Stimulated activated CD4-positive, alpha-beta T cell treated with anti-CD3 and anti-CD28 coated beads, Interleukin-1b, Interleukin-23, amount 100 ng/mL, for 1 hour (primary cell): ENCODE measurements at places on chromosomes 5 and 9.

DNA sequence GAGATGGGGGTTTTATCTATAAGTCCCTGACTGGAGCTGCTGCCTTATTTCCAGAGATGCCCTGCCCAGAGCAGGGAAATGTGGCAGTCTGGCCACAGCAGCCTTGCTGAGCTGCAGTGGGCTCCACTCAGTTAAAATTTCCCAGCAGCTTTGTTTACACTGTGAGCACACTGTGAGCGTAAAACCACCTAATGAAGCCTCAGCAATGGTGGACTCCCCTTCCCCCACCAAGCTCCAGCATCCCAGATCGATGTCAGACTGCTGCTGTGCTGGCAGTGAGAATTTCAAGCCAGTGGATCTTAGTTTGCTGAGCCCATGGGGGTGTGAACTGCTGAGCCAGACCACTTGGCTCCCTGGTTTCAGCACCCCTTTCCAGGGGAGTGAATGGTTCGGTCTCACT lies 208.7 kb upstream of the RAI14 start:
- DNase-seq: no peak

GRCh38 chr9:20620650-20621470 lies 1.4 kb downstream of the MLLT3 start:
- peak; percentile 26 for DNase-seq

GRCh38 chr9:224582-225520 lies 10.2 kb downstream of the DOCK8 start:
- no peak for DNase-seq

DNA sequence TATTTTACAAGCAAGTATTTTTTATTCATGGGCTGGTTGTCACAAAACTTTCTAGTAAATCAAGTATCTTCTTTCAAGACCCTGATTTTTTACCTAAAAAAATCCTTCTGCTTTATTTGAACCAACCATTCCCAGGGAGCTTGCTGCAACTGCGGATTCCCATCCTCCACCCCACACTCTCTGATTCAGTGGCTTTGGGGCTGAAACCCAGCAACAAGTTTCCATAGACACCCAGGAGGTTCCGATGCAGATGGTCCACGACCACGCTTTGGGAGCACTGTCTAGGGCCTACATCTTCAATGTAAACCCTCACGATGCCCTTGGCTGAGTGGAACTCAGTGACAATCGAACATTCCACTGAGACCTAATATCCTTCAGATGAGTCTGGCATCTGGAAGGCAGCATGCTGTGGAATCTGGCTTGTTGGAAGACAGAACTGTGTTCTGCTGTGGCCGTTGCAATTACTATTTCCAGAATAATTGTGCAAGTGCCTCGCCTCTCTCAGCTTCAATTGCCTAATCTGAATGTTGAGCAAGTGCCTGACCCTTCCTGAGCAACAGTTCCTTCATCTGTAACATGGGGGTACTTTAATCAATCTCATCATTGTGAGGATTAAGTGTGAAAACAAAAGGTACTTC lies 105.1 kb downstream of the INSYN2B start:
- DNase-seq: no peak

GRCh38 chr9:12878351-12878978 lies 103.6 kb downstream of the LURAP1L start:
- DNase-seq: no peak

GRCh38 chr9:14941501-14942405 lies 31.5 kb upstream of the FREM1 start:
- no peak for DNase-seq

GRCh38 chr9:116800074-116800473 lies 113.0 kb downstream of the TRIM32 start:
- DNase-seq: no peak

- no peak for DNase-seq
These were observed 44.3 kb downstream of the BICD2 start for GRCh38 chr9:92720209-92720765.

DNA sequence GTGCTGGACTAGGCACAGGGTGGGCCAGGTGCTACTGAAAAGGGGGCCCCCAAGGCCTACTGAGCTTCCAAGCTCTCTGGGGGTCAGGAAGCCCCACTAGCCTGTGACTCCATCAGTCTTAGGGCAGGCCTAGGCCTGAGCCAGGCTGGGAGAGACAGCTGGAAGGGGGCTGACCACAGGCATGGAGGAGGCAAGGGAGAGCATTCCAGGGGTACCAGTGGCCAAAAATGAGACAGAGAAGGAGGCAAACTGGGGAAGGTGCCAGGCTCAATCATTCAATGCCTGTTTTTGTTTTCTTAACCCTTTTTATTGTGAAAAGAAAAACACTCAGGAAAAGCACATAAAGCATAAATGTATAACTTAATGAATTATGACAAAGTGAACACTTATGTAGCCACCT lies 26.2 kb upstream of the TCF7 start:
- no peak for DNase-seq

- no peak for DNase-seq
These were observed 14.4 kb downstream of the CARNMT1 start for GRCh38 chr9:75013735-75014134.

DNA sequence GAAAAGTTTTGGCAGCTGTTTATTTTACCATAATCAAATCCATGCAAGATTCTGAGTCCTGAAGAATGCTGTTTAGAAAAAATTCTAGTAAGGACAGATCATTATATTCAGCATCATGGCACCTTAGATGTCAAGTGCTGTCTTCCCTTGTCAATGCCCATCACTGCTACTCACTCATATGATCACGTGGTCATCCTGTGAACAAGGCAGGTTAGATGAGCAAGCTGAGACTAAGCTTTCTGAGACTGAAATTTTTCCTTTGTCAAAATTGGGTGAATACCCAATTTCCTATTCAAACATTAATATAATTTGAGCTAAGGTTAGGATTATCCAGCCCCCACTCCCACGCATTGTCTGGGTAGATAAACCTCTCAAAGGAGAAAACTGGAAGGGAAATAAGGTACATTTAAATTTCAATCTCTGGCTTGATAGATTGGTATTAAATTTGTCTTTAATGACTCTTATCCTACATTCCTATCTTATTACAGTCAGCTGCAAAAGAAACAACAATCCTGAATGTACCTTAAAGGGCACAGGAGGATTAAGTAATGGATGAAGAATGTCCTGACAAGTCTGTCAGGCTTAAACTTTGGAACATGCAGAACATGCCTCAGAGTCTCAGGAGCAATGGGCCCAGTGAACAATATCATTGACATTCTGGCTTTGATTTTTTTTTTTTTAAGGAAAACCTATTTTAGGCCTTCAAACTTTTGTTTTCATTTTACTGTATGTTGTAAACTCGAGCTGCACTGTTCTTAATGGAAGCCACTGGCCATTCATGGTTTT lies 148.7 kb upstream of the RANBP3L start:
- no peak for DNase-seq

DNA sequence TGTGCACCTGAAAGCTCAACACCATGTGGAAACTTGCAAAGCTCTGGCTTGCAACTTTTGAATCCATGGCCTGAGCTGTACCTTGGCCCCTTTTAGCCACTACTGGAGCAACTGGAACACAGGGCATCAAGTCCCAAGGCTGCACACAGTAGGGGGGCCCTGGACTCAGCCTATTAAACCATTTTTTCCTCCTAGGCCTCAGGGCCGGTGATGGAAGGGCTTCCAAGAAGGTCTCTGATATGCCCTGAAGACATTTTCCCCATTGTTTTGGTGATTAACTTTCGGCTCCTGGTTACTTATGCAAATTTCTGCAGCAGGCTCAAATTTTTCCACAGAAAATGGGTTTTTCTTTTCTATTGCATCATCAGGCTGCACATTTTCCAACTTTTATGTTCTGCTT lies 22.7 kb upstream of the PRLR start:
- DNase-seq: no peak

DNA sequence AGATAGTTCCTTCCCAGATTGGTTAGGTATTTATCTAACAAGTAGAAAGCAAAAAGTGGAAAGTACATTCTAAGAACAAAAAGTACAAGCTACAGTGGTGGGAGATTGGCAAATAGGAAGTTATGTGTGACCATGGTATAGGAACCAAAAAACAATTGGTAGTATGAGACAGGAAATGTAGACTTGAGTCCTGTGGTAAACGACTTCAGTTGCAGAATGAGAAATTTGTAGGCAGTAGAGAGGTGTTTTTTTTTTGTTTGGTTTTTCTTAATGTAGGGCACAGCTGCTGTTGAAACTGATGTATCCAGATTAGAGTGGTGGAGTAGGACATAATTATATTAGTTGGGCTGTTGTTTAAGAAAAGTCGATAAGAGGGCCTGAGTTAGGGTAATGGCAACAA lies 72.0 kb downstream of the CCNH start:
- DNase-seq: no peak
